Daoy (cell line): ENCODE measurements at places on chromosomes 13 and 19. TPM values are rescaled to one million over a fixed set of nuclear protein-coding genes. Genes with fewer than 3 reads are reported as not detected.
A peak's percentile ranks its signal among the peaks of the same experiment; 100 is the strongest.

Gene SBK2
- not detected in 2 replicates for total RNA-seq

Gene PGLYRP1
- not detected in 2 replicates for total RNA-seq

Gene KIR2DL3
- total RNA-seq: not detected in 2 replicates

Gene ZGLP1
- total RNA-seq: 0.39 and 2.2 TPM in 2 replicates

- DNase-seq: no peak
These were observed 108.3 kb downstream of the SLITRK5 start for GRCh38 chr13:87779426-87779825.

DNA sequence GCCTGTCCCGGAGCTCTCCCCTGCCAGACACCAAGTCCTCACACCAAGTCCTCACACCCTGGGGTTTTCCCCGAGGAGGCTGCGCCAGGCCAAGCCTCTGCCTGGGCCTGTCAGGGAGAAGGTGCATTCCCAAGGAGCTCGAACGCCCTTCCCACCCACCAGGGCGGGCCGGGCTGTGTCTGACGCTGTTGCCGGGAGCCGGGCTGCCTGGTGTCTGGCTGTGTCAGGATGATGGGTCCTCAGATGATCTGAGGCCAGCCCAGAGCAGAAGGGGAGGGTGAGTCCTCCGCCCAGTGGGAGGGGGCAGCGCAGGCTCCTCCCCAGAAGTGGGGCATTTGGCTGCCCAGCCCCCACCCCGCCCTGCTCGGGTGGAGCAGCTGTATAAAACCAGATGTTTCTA lies 2.3 kb upstream of the HAS1 start:
- peak; percentile 85 for DNase-seq

- no peak for DNase-seq
These were observed 371.6 kb upstream of the OBI1 start for GRCh38 chr13:79030513-79030912.

- no peak for DNase-seq
These were observed 379.7 kb downstream of the ENOX1 start for GRCh38 chr13:43407023-43407581.

GRCh38 chr19:30206187-30206586 lies 166.0 kb upstream of the ZNF536 start:
- DNase-seq: no peak

- no peak for DNase-seq
These were observed 627.8 kb upstream of the SLC10A2 start for GRCh38 chr13:103694033-103694432.
